ENCODE measurements at places on chromosomes 5 and 9. TPM values are rescaled to one million over a fixed set of nuclear protein-coding genes. Genes with fewer than 3 reads are reported as not detected.

OLFML2A gene
- total RNA-seq, result 41.1 TPM

FOXD4L3 gene
- total RNA-seq, result not detected

PCDHB10 gene
- 0.63 TPM for total RNA-seq

PLGRKT gene
- 34.3 TPM for total RNA-seq

UIMC1 gene
- total RNA-seq, result 30.7 TPM

SLC34A1 gene
- total RNA-seq, result not detected

PITX1 gene
- total RNA-seq, result not detected

DNAJA1 gene
- 88.0 TPM for total RNA-seq

TPPP gene
- 21.6 TPM for total RNA-seq

ATP10B gene
- not detected for total RNA-seq

ANKRD18A gene
- total RNA-seq, result 2.6 TPM

RNF44 gene
- total RNA-seq, result 28.2 TPM

PPIC gene
- total RNA-seq, result 47.5 TPM

RLN1 gene
- not detected for total RNA-seq

GMCL2 gene
- total RNA-seq, result not detected

PCDHA4 gene
- total RNA-seq, result 0.11 TPM

PRLR gene
- total RNA-seq, result 0.66 TPM

KIAA1191 gene
- 91.6 TPM for total RNA-seq
